ENCODE measurements at places on chromosomes 5 and 9. TPM values are rescaled to one million over a fixed set of nuclear protein-coding genes. Genes with fewer than 3 reads are reported as not detected.

CSF1R gene
- total RNA-seq = not detected

F12 gene
- total RNA-seq = 1.4 TPM

CCDC171 gene
- total RNA-seq = 0.94 TPM

ACSL6 gene
- total RNA-seq = not detected

ADRA1B gene
- total RNA-seq = 1.3 TPM

FBXL17 gene
- 6.1 TPM for total RNA-seq

TTC1 gene
- 52.9 TPM for total RNA-seq
